ENCODE measurements at places on chromosomes 2 and 18.

DNA sequence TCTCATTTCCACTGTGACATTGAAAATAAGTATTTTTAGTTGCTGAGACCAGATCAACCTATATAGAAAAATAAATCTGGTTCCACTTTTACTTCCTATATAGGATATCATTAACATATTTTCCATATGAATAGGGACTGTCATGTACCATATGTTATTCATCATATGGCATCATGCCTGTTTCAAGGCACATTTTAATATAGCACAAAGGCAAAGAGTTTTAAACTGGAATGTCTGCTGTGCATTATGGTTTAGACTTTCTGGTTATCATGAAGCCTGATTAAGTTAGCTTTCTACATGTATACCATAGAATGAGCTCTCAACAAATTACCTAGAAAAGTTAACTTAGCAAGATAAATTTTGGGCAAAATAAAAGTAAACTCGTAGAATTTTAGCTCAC, 53.0 kb upstream of the ACYP2 start:
- no peak for DNase-seq

GRCh38 chr2:160583146-160583535, 89.5 kb upstream of the RBMS1 start:
- no peak for DNase-seq

GRCh38 chr2:10498525-10499274, 50.6 kb upstream of the ODC1 start:
- DNase-seq, result no peak

GRCh38 chr18:74540652-74541421, 6.5 kb downstream of the CNDP1 start:
- no peak for DNase-seq

DNA sequence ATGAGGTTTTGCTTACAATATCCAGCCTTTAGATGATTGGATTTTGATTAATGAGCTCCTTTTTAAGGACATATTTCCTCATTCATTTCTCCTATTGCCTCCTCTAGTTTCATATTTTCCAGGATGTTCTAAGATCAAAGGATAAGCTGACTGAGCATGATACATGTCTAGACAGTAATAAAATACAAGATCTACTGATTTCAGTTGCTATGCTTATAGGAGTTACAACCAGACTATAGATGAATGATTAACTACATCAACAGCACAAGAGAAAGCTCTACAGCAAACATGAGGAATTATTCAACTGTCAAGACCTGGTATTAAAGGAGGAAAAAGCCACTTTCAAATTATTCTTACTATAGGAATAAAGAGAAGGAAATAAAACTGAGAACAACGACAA, 85.0 kb upstream of the LINC00305 start:
- no peak for DNase-seq

- DNase-seq, result peak; percentile 12
These were observed 6.1 kb upstream of the RAB17 start for GRCh38 chr2:237596520-237597195.

GRCh38 chr18:76448256-76449110, 46.6 kb downstream of the ZNF516 start:
- DNase-seq, result peak; percentile 38

- peak; percentile 54 for DNase-seq
These were observed 24.7 kb upstream of the NMUR1 start for GRCh38 chr2:231554748-231555545.

DNA sequence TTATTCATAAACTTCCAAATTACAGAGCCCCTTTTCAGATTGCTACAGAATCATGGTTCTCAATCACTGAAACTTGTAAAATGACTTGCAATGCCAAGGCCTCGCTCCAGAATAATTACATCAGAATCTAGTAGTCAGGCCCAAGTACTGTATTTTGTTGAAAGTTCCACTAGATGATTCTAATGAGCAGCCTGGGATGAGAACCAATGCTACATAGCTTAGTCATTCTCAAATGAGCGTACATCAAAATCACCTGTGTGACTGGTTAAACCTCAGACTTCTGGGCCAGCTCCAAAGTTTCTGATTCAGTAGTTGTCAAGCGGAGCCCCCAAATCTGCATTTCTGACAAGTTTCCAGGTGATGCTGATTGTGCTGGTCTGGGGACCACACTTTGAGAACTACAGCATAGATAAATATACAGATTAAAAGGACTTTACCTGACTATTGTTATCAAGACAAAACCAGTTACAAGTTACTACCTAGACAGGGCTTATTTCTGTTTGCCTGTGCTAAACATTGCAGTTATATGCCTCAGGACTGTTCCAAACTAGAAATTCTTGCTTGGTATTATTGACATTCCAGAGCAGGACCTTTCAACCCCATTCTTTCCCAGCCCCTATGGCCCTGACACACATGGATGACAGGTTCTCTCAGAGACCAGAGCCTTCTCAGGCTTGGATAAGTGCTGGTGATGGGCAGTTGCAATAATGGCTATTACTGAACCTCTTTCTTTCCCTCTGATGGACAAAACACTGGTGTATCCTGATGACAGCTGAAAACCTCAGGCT, 83.1 kb downstream of the UPP2 start:
- no peak for DNase-seq

- peak; percentile 53 for DNase-seq
These were observed 10.9 kb downstream of the GNLY start for GRCh38 chr2:85704800-85705679.

DNA sequence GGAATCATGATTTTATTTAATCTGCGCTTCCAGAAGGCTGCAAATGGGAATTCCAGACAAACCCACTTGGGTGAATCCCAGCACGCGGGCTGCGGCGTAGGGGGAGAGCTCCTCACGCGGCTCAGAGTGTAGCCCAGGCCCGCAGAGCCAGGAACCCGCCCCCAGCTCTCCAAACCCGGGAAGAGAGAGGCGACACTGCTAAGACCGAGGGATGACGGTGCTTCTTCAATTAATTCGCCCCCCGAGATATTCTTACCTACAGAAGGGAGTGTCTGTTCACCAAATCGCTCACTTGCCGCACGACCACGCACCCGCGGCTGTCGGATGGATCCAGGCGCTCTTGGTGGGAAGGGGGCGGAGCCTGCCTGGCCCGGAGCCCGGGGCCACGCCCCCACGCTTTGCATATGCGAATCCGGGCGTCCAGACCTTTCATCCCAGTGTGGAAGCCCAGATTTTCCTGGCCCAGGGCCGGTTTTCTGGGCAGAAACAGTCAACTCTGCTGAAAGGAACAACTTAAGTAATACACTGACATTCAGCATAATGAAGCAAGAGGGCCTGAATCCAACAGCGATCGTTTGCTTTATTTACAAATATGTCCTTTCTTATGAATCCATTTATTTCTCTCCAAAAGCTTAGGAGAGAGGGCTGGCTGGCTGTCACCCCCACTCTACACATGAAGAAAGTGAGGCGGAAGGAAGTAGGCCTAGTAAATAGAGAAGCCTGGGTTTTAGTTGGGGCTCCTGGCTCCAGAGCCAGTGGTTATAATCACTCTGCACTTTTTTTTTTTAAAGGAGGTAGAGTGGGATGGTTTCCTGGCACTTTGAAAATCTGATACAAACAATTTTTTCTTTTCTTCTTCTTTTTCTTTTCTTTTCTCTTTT, at the start of gene SLC19A3:
SLC19A3 (minus strand) TSS at position 342 of the 881 bp plus-strand sequence. CDS start 15,710 bp downstream, outside the sequence.
- DNase-seq, result no peak

DNA sequence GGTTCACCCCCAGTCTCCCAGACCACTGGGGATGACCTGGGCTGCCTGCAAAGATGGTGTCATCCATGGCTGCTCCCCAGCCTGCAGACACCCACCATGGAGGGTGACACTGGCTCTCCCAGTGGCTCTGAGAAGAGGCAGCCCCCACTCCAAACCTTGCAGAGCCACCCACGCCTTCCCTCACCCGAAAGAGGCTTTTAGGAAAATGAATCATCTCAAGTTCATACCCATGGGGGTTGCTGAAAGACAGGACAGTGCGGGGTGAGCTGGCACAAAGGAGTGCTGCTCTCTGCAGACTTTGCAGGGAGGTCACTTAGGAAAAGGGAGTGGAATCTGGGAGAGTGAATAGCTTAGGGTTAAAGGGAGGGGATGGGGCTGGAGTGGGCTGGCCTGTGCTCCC, 36.4 kb downstream of the MPHOSPH10 start:
- no peak for DNase-seq

DNA sequence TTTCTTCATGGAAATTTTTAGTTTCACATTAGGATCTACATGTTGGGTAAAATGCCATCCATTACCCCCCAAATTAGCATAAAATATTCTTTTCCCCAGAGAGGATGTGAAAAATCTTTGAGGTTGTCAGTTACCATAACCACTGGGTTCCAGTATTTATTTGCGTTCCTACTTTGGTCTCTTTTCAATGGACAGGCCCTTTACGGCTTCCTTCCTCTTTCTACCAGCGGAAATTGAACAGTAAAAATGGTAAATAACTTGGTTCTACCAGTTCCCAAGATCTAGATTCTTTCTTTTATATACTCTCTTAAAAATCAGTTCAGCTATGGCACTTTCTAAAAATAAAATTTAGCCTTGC, 169.2 kb upstream of the APCDD1 start:
- DNase-seq, result no peak

GRCh38 chr2:139353874-139354273, 573.7 kb upstream of the NXPH2 start:
- no peak for DNase-seq

DNA sequence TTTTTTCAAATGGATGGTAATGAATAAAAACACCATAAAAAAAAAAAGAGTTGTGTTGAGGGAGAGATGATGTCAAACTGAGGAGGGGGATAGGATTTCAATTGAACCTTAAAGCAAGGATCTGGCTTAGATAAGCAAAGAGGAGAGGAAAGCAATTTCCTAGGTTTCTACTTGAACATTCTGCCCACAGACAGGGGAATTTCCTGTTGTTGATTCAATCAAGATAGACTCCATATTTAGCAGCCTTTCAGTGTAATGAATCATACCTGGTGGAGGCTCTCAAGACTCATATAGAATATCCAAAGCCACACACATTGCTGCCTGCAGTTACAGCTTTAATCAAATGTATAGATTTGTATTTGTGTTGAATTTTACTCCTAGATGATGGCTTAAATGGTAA, 294.4 kb upstream of the PIK3C3 start:
- DNase-seq, result no peak

DNA sequence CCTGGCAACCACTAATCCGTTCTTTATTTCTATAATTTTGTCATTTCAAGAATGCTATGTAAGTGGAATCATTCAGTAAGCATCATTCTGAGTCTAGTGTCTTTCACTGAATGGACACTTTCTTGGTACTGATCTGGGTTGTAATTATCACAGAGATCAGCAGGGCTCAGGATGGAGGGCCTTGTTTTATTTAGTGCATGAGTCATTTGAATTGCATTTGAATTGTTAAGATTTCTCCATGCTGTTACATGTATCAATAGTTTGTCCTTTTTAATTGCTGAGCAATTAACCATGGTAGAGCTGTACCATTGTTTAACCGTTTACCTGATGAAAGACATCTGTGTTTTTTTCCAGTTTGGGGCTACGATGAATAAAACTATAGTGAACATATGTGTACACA, 256.4 kb downstream of the THSD7B start:
- DNase-seq, result no peak

- no peak for DNase-seq
These were observed 4.3 kb downstream of the APCDD1 start for GRCh38 chr18:10458691-10459090.

GRCh38 chr2:109403841-109404201, 209.9 kb downstream of the SEPTIN10 start:
- DNase-seq, result no peak

DNA sequence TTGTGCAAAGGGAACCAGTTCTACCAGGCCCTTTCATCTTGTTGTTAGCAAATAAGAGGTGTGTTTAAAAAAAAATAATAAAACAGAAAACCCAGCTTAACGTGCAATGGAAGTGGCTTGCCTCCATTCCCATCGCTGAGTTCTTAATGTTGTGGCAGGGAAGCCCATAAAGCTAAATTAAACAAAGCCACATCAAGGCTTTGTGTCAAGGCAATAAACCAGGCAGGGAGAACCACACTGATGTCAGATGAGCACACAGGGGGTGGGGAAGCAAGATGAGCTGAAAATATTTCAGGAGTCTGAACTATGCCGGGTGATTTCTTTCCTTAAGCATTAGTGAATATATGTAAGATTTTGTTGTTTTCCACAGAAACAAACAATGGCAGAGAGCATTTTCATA, 73.5 kb downstream of the PHLPP1 start:
- DNase-seq, result no peak

- no peak for DNase-seq
These were observed 622 bp downstream of the LRP2 start for GRCh38 chr2:169361706-169362117.

DNA sequence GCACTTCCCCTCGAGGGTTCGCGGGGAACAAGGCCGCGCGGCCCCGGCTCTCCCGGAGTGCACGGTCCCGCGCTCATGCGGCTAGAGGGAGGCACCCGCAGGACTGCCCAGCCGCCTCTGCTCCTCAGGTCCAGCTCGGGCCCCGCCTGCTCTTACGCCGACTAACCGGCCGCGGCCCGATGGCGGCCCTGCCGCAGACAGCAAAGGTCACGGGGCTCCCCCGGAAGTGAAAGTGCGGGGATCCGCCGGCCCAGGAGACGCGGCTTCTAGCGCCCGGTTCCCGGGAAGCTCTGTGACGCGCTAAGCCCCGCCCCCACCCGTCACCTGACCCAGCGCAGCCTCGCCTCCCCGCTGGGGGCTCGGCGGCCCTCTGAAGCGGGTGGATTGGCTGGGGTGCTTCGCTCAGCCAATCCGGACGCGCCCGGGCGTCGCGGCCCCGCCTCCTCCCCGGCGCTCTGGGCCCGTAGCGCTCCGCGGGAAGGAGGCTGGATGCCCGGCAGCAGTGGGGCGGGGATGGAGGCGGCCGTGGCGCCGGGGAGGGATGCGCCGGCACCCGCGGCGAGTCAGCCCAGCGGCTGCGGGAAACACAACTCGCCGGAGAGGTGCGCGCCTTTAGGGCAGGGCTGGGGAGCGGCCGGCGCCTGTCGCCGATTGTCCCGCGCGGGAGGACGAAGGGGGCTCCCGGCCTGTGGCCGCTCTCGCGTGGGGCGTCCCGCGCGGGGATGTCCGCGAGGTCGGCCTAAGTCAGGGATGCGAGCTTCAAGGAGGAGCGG, at the start of gene SCLY:
SCLY (plus strand) TSS at position 460 of the 773 bp plus-strand sequence; CDS start at position 514, 54 bp downstream.
- DNase-seq, result peak; percentile 96

- no peak for DNase-seq
These were observed 61.0 kb upstream of the DTNA start for GRCh38 chr18:34649080-34649479.

DNA sequence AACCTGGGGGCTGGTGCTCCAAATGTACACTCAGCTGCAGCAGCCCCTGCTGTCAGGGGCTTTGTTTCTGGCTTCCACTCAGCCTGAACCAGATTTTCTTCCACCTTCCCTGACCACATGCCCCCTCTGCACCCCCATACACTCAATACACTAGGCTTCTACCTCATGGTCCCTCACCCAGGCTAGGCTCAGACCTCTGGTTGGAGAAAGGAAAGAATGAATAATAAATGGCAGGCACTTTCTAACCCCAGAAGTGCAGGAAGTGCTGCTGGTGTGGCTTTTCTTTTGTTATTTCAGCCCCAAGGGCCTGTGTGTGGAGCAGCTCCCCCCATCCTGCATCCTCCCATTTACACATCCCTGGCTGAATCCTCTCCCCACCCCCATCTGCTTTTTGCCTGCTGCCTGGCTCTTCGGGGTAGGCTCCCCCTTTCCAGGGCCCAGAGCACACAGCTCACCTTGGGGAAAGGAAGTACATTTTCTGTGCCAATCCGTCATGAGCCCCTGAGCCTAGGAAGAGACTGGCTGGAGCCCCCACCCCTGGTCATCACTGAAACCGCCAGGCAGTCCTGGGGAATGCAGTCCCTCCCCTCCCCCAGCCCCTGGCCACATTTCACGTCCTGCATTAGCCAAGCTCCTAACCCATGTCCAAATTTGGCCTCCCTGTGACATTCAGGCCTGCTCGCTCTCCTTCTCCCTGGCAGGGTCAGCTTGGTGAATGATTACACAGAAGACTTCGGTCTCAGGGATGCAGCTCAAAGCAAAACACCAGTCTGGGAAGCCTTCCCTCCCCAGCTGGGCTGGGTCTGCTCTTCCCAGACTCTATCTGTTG, 2.6 kb downstream of the DYSF start:
- no peak for DNase-seq
